ENCODE measurements at places on chromosomes 16 and 17.

DNA sequence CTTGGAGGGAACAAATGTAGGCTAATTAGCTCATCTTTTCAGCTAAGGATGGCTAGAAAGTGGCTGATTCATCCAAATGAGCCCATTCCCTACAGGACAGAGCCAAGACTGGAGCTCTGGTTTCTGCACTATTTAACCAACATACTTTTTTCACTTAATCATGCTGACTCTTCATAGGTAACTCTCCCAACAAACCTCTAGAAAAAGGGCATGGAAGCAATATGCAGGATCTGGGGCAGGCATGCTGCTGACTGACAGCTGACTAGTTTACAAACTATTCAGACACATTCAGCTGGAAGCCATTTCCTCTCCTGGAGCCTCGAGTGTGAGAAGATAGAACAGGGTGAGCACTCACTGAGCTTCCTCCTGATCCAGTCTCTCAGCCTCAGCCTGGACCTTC, 6.2 kb downstream of the BECN1 start:
- DNase-seq = no peak

DNA sequence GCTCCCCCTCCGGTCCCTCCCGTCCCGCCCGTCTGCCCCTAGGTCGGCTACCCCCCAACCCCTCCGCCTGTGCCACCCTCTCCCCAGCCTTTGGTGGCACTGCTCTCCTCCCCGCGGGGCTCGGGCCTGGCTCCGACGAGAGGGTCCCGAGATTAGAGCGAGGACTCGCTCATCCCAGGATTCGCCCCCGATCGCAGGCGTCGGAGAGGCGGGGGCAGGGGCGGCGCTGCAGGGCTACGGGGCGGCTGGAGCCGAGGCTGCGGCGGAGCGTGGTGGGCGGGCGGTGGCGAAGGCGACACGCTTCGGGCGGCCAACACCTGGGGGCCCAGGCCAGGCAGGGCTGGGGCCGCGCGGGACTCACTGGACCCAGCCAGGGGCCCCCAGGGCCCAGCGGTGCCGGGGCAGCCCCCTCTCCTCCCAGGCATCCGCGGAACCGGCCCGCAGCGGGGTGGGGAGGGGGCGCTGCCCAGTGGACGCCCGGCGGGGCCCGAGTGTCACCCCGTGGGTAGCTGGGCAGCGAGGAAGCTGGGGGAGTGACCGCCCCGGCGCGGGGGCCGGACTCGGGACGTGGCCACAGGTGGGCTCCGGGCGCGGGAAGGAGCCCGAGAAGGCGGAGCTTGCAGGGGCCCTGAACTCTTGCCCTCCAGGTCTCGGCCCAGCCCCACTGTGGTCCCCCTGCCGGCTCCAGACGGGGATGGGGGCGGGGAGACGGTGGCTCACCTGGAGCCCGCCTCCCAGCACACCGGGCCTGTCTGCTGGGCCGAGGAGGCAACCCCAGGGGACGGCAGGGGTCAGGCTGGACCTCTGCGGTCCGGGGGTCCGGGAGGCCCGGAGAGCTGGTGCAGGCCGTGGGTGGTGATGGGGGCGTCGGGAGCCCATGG, 1.5 kb downstream of the MGAT5B start:
- DNase-seq = no peak

DNA sequence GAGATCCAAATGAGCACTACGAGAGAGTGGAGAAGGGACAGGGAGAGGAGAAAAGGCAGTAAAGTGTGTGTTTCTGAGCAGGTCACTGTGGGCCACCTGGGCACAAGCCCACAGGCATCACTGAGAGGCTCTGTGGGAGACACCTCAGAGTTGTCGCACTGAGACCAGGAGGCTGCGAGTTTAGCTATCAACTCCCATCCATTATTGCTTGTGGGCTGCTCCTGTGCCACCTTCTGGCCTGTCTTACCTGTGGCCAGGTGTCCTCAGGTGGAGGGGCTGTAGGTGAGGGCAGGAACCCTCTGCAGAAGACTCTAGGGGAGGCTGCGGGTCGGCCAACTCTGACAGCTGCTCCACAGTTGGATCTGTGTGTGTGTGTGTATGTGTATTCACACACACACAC, 2.5 kb upstream of the PRR29 start:
- DNase-seq = no peak

DNA sequence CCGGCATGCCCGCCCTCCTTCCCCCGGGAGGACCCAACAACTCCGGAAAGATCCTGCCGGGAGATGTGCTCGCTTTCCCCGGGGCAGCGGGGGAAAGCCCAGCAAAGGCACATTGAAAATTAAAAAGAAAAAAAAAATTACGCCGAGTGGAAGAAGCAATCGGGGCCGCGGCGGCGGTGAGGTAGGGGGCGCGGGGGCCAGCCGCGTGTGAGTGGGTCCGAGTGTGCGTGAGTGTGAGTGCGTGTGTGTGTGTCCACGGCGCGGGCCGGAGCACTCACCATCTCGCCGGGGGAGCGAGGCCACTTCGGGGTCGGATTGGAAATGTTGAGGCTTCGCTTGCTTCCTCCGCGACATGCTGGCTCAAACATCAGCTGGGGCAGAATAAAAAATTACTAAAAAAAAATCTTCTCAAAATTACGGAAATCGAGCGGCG, at the start of gene SALL1:
Gene SALL1, minus strand, starts transcription at position 383 of the 433 bp plus-strand sequence. Its CDS starts 29 bp downstream, at position 354.
- no peak for DNase-seq

DNA sequence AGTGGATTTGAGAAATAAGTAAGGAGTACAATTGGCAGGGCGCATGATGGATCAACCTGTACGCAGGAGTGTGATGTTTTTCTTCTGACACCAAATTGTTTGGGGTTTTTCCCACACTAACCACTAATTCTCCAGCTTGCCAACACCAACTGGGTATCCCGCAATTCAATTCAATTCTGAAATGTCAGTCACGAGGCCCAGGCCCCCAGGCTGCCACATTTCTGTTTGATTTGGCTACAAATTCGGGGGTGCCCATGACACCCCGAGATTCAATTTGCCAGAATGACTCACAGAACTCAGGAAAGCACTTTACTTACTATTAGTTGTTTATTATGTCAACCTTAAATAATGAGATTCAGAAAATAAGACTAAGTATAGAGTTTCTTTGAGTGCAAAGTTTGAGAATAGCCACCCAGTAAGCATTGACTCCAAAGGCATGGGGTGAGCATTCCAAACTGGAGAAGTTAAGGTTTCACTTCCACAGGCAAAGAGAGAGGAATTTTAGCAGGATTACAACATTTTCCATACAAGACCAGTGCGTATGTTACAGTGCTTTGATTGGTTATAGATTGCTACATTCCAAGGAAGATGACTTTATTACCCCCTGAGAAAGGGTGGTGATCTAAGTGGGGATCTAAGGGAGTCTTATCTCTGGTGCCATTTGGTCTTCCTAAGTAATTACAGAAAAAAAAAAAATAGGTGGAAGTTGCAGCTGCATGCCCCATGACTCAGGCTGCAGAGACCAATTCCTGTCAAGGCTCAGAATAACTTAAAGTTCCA, 11.5 kb downstream of the SLC46A1 start:
- no peak for DNase-seq

DNA sequence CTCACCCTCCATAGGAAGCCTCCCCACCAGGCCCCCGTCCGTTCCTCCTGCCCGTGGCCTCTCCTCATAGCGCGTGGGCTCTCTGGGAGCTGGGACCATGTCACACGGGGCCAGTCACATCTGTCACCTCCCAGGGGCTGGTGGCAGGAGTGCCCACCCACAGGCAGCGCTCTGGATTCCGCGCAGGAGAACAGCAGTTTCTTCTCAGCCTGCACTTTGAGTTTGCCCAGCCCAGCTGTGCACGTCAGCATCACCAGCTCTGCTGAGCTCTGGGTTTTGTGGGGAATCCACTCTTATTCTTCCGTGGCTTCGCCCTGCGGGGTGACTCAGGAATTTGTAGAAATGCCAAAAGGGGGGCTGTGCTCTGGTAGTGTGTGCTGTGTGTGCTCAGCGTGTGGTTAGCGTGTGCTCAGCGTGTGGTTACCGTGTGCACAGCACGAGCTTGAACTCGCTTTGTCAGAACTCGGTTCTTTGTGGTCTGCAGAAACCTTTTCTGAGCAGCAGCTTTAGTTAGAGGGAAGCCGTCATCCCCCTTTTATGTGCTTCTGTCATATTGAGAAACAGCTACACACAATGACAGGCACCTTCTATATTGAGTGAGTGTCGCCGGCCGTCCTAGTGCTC, 3.2 kb downstream of the ACSF3 start:
- DNase-seq = no peak

DNA sequence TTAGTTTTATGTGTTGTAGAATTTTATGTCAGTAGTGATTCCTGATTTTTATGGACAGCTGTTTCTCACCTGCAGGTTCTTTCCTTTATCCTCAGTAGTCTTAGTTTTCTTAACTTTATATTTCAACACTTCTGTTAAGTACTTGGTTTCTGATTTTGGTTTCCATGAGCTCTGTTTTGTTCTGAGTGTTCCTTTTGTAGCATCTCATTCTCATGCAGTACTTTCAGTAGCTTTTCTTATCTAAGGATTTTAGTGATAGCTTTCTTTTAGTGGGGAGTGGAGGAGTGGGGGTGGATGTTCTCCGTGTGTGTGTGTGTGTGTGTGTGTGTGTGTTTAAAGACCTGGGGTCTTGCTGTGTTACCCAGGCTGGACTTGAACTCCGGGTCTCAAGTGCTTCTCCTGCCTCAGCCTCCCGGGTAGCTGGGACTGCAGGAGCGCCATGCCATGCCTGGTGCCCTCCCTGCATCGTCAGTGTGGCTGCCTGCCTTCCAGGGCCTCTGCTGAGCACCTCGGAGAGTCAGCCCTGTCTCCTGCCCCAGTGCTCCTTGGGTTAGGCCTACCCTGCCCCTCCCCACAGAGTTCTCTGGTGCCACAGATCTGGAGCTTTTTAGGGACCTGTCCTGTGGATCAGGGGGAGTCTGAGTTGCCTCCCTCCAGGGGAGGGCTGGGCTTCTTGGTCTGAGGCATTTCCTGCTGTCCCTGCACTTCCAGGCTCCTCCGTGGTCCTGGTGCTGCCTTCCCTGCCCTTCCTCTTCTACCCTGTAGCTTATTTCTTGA, 4.3 kb upstream of the ZNF750 start:
- DNase-seq = no peak

GRCh38 chr17:82752371-82753200, 721 bp downstream of the TBCD start:
- DNase-seq = no peak

DNA sequence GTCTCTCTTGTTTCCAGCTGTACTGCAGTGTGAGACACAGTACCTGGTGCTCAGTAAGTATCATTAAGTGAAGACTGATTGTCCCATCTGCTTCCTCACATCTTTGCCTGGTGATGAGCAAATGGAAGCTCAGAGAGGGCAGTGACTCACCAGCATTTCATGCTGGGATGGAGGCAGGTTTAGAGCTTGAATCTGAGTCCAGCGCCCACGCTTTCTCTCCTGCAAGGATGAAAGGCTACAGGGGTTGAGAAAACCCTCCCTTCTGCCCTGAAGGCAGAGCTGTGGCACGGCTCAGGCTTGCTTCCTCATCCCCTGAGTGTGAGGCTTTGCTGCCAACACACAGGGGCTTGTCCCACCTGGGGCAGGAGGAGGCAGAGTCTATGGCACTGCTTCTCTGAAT, 1.5 kb upstream of the RNF112 start:
- peak; percentile 62 for DNase-seq

Measured in skeletal muscle cell (primary cell).